NCI-H187 treated with DMSO at 0.1 percent for 48 hours (cell line): ENCODE measurements at places on chromosomes 7 and 10.
A peak's percentile ranks its signal among the peaks of the same experiment; 100 is the strongest.

DNA sequence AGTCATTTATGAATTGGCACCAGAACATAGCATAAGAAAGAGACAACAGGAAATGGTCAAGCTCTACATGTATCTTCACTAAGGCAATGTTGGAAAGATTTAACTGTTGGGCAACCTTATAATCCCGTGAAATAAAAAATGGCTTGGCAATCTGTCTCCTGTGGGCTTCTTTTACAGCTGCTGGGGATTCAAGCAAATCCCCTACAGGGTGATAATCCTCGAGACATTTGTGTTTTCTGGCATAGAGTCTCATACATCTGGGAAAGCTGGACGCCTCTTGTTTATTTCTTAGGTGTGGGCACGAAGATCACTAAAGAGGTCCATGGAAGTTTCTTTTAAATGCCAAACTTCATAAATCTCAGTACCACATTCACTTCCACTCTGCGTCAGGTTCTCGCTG, 82.2 kb upstream of the GPR141 start:
- DNase-seq: no peak

- no peak for DNase-seq
Measured at GRCh38 chr7:111517549-111517951, 44.7 kb downstream of the IMMP2L start.

DNA sequence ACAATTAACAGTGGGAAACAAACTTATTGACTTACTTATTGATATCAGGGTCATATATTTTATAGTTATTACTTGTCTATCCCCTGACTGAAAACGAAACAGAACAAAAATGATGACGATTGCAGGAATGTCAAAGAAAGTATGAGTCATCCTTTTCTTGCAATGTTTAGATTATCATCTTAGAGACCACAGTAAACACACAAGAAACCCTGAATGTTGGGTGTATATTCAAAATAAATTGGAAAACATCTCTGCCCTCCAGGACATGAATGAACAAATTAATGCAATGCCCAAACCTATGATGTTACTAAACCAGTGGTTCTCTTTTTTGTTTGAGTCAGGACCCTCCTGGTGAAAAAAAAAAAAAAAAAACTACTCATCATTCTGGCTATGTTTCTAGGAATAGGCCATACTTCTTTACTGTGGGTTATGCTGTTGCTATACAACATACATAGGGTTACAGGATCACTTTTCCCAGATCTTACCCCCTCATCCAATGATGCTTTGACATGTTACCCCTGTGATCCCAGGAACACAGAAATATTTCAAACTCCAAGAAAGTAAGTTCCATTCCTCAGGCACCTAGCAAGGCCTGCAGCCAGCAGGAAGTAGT, 623.4 kb upstream of the IGFBP3 start:
- no peak for DNase-seq

DNA sequence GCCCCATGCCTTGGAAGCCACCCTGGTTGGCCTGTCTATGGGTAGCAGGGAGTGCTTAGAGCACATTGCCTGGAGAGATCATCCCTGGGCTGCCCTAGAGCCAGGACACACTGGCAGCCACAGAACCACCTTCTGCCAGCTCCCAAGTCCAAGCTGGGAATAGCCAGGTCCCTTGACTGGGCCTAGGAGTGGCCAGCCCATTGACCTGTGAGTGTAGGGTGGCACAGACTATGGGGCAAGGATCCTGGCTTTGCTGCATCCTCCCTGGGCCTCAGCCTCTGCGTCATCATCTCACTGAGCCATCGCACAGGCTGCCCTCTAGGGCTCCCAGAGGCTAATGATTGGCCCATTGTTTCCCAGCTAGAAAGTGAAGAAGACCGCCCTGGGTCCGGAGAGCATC, 7.0 kb downstream of the AQP1 start:
- DNase-seq: no peak

DNA sequence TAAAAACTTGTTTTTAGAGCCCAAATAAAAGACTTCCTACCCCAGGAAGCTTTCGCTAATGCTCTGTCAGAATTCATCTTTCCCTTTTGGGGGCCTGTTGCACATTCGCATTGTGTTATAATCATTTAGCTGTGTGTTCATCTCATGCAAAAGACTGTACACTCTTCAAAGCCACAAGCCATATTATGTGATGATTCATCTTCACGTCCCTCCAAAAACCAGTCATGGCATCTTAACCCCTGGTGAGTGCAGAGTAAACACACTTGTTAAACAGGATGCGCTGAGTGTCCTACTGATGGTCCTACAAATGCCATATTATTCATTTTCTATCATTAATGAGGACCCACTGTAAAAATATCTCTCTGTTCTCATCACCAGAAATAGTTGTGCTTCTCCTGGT, 235.4 kb downstream of the KIAA1217 start:
- DNase-seq: no peak

DNA sequence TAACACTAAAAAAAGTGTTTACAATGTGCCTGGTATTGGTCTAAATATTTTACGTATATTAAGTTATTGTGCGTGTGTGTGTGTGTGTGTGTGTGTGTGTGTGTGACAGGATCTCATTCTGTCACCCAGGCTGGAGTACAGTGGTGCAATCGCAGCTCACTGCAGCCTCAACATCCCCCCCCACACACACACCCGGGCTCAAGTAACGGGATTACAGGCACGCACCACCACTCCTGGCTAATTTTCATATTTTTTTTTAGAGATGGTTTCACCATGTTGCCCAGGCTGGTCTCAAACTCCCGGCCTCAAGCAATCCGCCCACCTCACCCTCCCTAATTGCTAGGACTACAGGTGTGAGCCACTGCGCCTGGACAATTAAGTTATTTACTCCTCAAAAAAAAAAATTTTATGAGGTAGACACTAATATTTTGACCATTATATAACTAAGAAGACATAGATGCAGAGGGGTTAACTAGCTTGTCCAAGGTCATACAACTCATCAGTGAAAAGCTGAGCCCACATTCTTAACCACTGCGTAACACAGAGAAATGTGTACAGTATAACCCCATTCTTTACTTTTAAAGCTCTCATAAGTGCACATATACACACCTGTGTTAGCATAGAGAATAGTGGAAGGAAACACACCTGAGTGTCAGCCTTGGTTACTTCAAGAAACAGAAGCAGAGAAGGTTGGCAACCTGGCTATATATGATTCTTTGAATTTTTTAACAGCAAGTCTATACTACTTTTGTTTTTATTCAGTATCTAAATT, 35.0 kb downstream of the DNAJC12 start:
- DNase-seq: no peak

DNA sequence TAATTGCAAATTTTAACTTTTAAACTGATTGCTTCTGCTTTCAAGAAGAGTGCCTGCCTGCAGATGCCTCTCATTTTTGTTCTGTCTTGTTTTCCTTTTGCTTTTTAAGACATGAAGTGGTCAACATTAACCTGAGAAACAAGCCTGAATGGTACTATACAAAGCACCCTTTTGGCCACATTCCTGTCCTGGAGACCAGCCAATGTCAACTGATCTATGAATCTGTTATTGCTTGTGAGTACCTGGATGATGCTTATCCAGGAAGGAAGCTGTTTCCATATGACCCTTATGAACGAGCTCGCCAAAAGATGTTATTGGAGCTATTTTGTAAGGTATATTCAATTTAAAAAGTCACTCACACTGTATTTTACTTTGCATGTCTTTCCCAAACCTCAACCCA, 8.8 kb downstream of the GSTO2 start:
- no peak for DNase-seq

DNA sequence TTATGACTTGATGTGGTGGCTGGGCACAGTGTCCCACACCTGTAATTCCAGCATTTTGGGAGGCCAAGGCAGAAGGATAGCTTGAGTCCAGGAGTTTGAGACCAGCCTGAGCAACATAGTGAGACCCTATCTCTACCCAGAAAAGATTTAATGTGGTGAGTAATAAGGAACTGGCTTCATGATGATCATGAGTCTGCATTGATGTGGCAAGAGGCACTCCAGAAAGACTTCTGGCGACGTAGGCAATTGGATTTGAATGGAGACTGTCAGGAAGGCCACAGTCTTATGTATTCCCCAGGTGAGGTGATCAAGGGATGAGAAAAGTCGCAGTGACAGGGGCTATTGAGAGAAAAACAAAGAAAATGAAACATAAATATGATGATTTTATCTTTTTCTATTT, 138.0 kb downstream of the CACNB2 start:
- no peak for DNase-seq

DNA sequence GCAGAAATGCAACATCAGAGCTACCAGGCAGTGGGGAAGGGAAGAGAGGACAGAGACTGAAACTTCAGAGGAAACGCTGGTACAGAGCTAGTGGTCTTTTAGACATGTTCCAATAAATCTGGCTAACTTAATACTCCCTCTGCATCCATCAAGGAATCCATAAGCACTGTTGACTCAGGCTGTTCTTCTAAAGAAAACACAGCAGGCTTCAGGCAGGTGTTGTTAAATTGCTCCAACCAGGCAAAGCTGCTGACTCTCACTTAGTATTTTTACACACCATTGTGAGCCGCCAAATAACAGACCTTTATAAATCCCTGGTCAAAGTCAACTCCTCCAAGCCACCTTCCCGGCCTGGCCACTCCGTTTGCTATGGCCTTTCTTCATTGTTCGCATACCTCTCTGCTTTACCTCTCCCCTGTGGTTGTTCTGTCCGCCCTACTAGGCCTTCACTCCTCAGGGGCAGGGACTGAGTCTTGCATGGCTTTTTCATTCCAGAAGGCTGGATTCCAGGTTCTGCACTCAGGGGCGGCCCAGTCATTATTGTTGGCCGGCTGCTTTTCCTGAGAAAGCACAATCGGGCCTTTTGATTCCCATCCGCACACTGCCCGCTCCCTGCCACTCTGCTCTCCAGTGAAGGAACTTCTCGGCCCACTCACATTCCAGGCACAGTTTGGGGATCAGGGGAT, 18.4 kb downstream of the CREB3L2 start:
- peak; percentile 54 for DNase-seq

DNA sequence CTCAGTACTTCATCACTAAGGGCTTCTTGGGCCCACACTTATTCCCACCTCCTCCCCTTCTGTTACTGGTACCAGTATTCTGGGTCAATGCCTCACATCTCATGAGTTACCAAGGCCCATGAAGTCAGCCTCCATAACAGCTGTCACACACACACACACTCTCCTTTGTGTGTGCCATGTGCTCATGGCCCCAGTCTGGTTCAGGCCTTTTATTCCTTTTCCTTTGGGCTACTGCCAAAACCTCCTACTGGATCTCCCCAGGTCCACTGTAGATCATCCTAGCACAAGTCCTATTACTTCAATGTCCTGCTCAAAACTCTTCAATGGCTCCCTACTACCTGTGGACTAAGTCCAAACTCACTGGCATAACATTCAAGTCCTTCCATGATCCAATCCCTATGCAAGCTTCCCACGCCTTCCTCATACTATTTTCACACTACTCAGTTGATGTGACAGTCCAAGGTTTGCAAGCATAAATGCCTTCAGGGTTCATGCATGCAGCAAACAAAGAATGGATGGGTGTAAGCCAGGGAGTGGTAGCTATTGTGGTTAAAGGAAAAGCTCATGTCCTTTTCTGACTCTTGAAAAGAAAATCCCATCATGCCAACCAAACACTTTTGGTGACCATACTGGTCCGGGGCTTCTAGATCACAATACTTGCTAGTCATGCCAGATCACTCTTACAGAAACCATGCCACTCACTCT, 68.1 kb downstream of the CCDC6 start:
- DNase-seq: no peak

DNA sequence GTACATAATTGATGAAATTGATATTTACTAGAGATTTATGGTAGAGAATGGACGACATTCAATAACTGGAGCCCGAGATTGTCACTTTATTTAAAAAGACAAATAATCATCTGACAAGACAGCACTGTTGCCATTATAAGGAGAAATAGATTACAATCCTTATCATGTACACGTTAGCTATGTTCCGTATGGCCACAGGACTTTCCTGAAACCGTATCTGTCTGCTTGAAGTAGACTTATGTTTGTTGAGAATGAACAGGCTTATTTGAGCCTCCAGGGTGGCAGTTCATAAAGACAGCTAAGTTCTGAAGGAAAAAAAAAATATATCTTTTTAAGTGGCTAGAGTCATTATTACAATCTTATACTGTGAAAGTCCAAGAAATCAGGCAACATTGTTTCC, 317.2 kb downstream of the BICC1 start:
- DNase-seq: no peak

DNA sequence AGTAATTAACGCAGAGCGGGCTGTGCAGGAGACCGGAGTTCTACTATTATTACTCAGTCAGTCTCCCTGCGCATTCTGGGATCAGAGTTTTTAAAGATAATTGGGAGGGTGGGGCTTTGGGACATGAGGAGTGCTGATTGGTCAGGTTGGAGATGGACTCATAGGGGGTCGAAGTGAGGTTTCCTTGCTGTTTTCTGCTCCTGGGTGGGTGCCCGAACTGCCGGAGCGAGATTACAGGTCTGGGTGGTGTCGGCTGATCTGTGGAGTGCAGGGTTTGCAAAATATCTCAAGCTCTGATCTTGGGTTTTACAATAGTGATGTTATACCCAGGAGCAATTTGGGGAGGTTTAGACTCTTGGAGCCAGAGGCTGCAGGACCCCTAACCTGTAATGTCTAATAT, 3.9 kb upstream of the LRRC27 start:
- no peak for DNase-seq

GRCh38 chr10:71236286-71236685, 23.9 kb downstream of the UNC5B start:
- DNase-seq: no peak

- no peak for DNase-seq
Measured at GRCh38 chr7:15848362-15848761, 161.9 kb upstream of the MEOX2 start.

GRCh38 chr10:30968711-30969110, 63.0 kb downstream of the ZNF438 start:
- no peak for DNase-seq

DNA sequence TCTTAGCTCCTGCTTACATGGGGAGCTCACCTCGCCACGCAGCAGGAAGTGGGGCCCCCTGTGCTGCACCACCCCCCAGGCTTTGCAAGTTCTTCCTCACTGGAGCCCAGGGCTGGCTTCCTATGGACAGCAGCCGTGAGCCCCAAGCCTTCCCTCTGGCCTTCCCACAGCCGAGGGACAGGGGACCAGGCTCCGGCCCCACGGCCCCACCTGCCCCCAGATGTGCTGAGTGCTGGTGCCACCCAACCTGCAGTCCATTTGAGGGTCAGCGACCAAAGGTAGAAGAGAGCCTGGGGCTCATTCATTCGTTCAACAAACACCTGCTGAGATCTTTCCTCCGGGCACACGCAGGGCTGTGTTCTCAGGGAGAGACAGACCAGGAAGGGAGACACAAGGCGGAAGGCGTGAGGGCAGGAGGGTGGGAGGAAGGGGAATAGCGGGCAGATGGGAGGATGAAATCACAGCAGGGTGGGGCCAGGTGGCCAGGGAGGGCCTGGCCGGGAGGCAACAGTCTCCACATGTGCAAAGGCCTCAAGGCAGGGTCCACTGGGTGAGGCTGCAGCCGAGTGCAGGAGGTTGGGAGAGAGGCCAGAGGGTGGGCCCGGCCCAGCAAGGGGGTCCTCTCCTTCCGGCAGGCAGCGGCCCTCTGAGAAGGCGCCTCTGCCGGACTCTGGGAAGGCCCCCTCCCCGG, 100.1 kb downstream of the FOXL3 start:
- no peak for DNase-seq

- DNase-seq: no peak
Measured at GRCh38 chr7:132381742-132382472, 194.4 kb downstream of the PLXNA4 start.

GRCh38 chr7:47192978-47193377, 388.9 kb downstream of the TNS3 start:
- no peak for DNase-seq

- DNase-seq: no peak
Measured at GRCh38 chr7:48011323-48011722, 17.6 kb downstream of the SUN3 start.
